ENCODE measurements at places on chromosomes 6 and 20.

DNA sequence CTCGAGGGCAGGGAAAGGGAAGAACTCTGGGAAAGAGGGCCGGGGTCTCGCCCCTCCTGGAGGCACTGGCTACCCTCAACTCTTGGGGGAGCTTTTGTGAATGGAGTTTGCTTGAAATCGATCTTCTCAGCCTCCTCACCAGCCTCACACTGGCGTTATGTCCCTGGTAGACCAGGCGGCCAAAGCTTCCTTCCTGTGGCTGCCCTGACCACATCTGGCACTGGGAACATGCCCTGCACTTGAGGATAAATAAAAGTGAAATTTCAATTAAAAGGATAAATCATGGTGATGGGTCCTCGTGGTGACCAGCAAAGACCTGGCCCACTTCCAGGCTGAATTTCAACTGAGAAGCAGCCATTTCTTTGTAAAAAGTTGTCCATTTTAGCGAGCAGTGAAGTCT, 234.7 kb downstream of the TAF4 start:
- DNase-seq, result no peak

DNA sequence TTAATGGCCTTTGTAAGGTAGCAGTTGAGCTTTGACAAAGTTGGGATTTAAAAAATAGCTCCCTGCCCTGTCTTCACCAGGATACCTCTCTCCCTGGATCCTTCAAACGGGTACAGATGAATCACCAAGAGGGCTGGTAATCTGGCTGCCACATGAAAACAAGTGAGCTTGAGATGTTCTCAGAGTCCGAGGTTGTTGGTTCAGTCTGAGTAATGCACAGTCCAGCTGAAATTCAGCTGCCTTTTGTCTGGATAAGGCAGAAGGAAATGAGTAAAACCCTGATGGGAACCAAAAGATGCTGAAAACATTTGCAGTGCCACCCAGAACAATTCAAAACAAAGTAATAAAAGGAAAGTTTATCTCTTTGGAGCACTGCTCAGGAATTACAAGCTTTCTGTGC, 86.8 kb downstream of the GJA1 start:
- DNase-seq, result peak; percentile 33

GRCh38 chr6:46583081-46583480, 69.5 kb downstream of the CYP39A1 start:
- no peak for DNase-seq

- no peak for DNase-seq
Observed at GRCh38 chr6:124443541-124443940, 518.7 kb upstream of the RNF217 start.

DNA sequence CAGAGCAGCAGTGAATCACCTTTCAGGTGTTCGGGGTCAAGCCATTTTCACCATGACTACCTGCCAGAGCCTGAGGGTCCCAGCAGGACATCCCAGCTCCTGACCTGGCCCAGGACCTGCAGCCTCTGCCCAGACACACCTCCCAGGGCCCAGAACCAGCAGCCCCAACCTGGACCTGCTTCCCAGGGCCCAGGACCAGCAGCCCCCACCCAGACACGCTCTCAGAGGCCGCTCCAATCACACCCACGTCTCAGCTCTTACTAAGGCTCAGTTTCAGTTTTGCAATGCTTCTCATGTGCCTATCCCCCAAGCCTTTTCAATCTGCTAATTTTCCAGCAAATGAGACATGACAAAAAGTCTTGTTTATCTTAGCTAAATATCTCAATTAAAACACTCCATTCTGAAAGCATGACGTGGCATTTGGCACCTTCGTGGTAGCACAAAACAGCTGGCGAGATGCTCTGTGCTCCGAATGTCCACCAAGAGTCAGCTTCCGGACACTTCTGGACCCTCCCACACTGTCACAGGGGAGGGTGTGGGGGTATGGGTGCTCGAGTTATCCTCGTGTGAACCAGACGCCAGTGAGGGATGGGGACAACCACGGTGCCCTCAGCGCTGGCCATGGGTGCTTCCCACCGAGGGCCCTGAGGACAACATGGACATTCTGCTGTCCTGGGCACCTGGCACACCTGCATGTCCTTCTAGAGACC, 253.2 kb downstream of the DLL1 start:
- no peak for DNase-seq

DNA sequence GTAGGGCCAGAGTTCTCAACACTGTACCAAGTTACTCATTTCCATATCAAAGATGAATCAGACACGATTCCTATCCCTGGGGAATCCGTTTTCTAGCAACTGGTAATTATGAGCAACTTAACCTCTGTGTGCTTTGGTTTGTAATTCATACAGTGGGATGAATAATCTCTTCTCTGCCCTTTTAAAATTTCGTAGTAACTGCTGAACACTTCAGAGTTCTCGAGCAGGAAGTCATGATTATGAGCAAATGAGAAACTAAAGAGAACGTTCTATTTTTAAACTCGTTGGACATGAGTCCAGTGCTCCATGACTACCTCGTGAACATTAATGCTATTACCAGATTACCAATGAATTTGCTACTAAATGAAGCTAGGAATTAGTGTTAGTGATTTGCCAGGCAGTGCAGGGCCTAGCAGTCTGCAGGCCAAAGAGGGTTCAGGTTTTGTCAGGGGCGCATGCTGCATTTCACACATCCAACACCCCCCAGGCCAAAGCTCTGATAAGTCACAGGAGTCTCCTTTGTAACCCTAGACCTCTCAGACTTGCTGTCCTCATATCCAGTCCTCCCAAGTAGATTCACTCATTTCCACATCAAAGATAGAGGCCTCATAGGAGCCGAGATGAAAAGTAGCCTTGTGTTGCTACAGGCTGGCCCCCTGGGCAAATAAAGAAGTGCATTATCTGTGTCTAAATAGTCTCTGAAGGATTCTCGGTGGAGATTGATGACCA, 45.8 kb upstream of the VSTM2L start:
- no peak for DNase-seq

DNA sequence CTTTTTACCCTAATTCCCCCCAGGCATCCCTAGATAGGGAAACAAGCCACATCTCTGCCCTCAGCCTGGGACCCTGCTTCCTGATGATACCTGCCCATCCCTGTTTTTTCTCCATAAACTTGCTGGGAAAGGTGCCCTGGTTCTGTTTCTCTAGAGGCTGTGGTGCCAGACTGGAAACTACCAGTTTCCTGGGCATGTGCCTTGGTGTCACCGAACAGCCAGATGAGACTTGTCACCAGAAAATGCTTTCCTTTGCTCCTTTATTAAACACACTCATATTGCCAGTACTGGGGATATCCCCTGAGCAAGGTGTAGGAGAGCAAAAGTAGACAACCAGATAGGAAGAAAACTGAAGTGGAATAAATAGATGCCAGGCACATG, 16.8 kb downstream of the SRSF3 start:
- no peak for DNase-seq
